Thoracic aorta (tissue), 2 donors: ENCODE measurements at places on chromosomes 13 and 19.

DNA sequence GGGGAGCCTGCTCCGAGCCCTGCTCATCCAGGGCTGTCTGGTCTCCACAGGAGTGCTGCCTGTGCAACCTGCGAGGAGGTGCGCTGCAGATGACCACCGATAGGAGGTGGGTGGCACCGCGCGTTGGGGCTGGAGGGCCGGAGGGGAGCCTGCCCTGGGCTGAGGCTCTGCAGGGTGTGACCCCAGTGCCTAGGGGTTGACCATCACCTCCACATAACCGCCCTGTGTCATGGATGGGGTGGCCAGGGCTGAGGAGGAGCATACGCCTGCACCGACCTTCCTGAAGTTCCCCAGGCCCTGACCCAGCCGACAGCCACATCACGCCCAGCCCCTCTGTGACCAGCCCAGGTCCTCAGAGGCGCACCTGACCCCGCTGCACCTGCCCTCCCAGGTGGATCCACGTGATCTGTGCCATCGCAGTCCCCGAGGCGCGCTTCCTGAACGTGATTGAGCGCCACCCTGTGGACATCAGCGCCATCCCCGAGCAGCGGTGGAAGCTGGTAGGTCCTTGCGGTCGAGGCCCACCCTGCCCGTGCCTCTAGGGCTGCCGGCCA lies 168.7 kb downstream of the KDM4B start:
- no peak for DNase-seq

DNA sequence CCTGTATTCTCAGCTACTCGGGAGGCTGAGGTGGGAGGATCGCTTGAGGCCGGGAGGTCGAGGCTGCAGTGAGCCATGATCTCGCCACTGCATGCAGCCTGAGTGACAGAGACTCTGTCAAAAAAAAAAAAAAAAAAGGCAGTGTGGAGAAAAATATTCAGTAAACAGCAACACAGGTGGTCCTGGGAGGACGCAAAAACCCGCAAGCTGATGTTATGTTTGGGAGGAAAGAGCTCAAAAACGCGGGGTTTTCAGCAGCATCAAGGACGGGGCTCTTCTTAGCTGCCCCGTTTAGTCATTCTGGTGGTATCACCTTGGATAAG lies 599 bp upstream of the ZNF784 start:
- DNase-seq: no peak

DNA sequence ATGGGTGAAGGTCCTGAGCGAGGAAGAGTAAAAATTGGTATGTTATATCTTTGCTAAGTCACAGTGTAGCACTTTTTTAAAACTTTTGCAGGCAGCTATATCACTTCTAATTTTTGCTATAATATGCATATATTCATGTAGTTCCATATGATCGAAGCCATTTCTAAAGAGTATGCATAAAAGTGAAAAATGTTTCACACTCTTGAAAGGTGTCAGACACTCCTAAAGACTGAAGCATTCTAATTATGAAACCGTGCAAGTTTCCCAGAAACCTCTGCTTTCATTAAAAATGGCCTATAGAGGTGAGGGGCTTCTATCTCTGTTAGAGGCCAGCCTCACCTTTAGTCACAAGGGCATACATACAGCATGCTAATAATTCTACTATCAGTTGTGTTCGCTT lies 128.9 kb downstream of the CDK8 start:
- no peak for DNase-seq

GRCh38 chr13:53439439-53440225 lies 411.0 kb downstream of the OLFM4 start:
- DNase-seq: no peak

DNA sequence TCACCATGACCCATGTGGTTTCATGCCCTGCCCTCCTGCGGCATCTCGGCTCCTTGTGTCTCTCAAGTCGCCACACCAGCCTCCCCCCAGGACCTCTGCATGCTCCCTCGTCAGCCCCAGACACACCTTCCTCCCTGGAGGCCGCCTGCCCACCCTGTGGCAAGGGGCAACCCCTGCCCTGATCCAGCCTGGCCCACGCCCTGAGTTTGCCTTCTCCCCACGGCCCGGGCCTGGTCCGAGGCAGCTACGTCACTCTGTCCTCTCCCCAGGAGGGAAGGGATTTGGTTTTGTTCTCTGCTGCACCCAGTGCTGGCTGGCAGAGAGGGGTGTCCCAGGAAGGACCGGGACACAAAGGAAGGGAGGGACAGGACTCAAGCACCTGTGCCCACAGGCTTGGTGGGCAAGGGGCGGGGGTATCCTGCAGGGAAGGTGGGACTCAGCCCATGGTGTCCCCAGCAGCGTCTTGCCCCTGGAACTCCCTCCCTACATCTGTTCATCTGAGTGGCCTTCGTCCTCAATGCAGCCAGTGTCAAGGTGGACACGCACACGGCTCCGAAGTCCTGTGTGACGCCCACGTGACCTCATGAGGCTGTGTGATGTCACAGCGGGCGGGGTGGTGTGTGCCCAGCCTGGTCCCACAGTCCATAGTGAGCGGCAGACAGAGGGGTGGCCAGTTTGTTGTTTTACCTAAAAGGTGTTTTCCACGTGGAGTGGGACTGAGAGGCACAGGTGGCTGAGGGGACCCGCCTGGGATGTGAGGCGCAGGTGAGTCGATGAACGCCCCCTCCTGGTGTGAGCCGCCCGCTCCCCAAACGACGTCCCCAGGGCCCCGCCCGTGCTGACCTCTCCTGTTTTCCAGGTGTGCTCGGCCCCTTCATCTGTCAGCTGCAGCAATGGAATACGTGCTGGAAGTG lies at the start of gene TEX29:
TEX29 (plus strand) TSS at position 645 of the 914 bp plus-strand sequence; CDS start at position 894, 249 bp downstream.
- DNase-seq: no peak
